ENCODE measurements at places on chromosomes 6 and 20.

DNA sequence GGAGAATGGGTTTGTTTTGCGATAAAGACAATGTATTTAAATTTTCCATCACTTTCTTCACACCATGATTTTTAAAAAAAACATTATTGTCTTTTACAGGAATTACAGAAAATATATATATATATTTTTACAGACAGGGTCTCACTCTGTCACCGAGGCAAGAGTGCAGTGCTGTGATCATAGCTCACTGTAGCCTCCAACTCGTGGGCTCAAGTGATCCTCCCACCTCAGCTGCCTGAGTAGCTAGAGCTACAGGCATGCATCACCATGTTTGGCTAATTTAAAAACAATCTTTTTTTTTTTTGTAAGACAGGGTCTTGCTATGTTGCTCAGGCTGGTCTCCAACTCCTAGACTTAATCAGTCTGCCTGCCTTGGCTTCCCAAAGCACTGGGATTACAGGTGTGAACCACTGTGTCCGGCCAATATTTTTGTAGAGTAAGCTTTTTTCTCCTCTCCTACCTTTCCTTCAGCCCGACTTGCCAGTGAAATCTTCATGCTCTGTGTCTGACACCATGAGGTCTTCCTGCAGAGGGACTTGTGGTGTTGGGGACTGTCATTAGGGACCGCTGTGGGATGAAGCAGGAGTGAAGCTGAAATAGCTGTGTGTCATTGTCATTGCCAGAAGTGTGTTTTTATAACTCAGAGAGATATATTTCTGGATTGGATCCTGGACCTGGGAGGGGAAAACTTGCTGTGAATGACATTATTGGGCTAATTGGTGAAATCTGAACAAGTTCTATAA, 13.2 kb downstream of the DSP start:
- no peak for DNase-seq

GRCh38 chr6:50637267-50637666, 76.1 kb upstream of the TFAP2D start:
- DNase-seq: no peak

DNA sequence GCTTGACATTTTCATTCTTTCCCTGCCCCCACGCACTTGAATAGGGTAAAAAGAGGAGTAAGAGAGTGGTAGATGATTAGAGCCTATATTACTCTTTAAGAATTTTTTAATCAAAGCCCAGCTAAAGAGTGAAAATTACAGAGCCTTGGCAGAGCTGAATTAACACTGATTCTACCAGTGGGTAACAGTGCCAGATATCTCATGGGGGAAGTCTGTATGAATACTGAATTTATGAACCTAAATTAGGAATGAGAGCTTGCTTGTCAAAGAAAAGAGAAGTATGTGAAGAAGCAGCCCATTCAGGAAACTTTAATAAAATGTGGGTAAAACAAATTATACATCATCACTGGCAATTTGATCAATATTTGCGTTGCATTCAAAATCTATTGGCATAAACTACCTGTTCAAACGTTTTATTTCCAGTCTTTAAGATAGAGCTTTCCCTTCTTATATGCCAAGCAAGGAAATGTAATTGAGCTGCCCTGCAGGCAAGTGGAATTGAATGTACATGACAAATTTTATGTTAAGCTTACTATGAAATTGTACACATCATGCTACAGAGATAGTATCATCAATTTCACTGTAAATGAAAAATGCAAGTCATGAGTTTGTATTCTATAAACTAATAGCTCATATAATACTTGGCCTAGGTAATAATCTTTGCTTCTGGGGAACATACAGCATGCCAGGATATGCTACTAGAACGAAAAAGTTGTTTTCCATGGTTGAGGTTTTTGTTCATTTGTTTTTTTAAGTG, 14.5 kb downstream of the SOBP start:
- no peak for DNase-seq

DNA sequence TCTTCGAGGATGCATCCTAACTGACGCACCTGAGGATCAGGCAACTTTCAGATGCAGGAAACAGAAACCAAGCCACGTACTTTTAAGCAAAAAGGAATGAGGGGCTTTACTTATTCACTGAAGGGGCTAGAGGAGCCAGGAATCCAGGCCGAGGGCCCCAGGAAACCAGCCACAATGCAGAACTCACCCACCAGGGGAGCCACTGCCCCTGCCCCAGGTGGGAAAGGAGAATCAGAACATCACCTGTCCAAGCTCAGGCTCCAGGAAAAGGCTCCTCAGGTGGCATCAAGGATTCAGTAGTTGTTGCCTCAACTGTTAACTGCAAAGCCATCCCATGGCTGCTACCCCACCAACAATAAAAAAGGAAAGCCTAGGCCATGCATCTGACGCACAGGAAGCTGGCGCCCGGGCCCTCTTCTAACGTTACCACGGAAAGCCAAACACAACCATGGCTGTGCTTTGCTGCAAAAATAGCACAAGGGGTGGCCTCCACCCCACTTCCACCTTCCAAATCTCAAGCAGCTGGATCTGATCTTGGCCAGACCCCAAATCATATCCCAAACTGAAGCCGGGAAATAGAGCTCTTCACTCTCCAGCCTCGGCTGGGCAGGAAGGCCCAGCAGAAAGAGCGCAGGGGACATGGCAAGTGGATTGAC, 121.0 kb downstream of the PREX1 start:
- no peak for DNase-seq

- peak; percentile 72 for DNase-seq
Measured at GRCh38 chr6:139762587-139763031, 388.2 kb upstream of the CITED2 start.

- DNase-seq: no peak
Measured at GRCh38 chr6:6395581-6396197, 75.2 kb upstream of the F13A1 start.

DNA sequence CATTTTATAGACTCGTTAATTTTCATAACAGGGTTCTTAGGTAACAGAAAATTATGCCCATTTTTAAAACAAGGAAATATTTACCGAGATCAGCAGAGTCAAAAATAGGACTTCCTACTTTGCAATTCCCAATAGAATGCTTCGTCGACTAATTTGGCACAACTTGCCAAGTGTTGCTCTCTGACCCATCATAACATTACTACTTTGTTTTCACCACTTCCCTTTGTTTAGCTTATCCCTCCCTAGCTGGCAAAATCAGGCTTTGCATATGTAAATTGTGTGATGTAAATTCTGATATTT, 914 bp upstream of the RANBP9 start:
- no peak for DNase-seq

- DNase-seq: no peak
Measured at GRCh38 chr20:52577696-52578095, 386.1 kb upstream of the ZFP64 start.

GRCh38 chr20:19288636-19289035, 76.2 kb downstream of the SLC24A3 start:
- DNase-seq: no peak

DNA sequence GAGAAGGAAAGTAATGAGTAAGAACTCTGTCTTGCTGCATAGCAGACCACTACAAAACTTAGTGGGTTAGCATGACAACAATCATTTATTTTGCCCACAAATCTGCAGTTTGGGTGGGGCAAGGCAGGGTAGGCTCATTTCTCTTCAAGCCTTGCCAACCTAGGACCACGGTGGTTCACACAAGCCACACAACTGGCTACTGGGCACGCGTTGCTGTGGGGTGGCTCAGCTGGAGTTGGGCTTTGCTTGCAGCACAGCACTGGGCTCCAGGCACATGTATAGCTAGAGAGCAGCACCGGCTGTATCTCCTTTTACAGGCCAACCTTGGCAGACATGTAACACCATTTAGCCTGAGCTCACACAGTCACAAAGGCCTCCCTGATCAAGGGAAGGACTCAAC, 4.6 kb upstream of the NXT1 start:
- DNase-seq: no peak

GRCh38 chr6:90758741-90759140, 171.9 kb upstream of the MAP3K7 start:
- no peak for DNase-seq

GRCh38 chr6:139551376-139551775, 176.9 kb upstream of the CITED2 start:
- no peak for DNase-seq

DNA sequence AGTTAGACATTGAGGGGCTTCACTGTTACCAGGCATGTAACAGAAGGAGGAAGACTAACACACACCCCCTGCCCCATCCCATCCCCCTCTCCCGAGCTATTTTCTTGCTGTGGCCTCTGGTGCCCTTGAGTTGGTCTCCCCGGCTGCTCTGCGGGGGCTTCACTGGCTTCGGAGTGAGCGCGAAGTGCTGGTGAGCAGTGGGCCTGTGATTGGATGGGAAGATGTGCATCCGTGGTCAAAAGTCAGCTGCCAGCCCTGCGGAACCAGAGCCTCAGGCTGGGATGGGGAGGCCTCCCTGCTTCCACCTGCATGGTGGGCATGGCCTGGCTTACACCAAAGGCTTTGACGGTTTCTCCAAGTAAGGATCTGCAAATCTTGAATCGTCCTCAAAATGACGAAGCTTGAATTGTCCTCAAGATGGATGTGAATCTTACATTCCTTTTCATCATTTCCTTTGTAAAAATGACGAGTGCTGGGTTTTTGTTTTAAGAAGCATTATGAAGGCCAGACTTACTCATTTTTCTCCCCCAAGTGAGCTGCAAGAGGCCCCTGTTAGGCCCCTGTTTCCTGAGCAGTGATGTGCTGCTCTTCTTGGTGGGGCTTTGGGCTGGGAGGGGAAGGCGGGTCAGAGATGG, 23.7 kb downstream of the SPATA2 start:
- no peak for DNase-seq

GRCh38 chr20:64258071-64258823, 2.7 kb downstream of the PCMTD2 start:
- no peak for DNase-seq

- DNase-seq: no peak
Measured at GRCh38 chr20:19828232-19828631, 70.2 kb downstream of the RIN2 start.

DNA sequence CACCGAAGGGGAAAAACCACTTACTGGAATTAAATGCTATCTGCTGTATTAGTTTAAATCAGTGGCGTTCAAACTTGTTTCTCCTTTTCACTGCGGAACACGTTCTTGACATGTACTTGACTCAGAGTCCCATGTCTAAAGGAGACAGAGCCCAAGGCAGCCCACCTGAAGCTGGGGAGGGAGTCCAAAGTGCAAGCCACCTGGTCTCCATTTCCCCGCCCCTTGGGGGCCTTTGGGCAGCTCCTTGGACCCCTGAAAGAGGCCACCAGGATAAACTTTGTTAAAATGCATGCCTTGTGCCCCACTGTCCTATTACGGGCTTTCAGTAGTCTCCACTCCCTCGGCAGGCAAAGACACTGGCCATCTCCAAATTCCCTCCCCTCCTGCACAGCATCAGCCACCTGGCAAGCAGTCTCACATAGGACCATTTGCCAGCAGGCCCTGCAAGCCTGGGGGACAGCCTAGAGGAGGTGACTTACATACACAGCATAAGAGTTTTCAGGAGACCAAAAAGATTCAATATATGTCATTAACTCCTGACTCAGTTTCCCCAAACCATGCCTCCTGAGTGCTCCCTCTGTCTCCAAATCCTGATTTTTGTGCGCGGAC, 6.7 kb downstream of the PCK1 start:
- DNase-seq: no peak

GRCh38 chr6:75098709-75099108, 107.1 kb downstream of the COL12A1 start:
- DNase-seq: peak; percentile 90

GRCh38 chr6:138597336-138597735, 98.0 kb upstream of the NHSL1 start:
- no peak for DNase-seq

DNA sequence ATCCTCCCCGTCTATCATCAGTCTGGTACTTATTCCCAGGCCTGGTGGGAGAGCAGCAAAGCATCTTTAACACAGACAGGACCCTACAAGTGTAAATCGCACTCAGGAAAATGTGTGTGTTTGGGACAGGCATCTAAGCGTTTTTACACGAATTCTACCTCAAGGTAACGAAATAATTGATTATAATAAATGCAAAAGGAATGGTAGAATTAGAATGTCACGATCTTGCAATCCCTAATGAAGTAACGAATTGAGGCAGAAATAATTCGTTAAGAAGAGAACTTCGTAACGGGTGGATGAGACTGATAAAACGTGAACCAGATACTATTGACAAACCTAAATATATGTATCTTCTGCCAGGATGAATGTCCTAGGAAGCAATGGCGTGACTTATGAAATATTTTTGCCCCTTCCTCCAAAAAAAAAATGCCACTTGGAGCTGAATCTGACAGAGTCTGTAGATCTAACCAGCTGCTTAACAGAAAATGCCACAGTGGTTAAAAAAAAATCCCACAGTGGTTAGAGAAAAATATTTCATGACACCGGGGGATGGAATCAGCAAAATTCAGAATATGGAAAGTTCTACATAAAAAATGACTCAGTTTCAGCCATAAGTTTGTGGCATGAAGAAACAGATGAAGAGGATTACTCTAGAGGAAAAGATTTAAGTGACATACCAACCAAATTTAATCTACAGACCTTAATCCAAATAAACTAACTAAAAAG, 68.7 kb downstream of the F13A1 start:
- no peak for DNase-seq

GRCh38 chr6:163892824-163893561, 478.5 kb downstream of the QKI start:
- no peak for DNase-seq

- no peak for DNase-seq
Measured at GRCh38 chr20:8293750-8294149, 161.7 kb downstream of the PLCB1 start.

GRCh38 chr20:58668901-58669286, 17.8 kb downstream of the STX16 start:
- no peak for DNase-seq

- DNase-seq: no peak
Measured at GRCh38 chr6:135318738-135319469, 137.8 kb downstream of the MYB start.

- peak; percentile 7 for DNase-seq
Measured at GRCh38 chr6:28769626-28770402, 154.0 kb downstream of the TRIM27 start.

DNA sequence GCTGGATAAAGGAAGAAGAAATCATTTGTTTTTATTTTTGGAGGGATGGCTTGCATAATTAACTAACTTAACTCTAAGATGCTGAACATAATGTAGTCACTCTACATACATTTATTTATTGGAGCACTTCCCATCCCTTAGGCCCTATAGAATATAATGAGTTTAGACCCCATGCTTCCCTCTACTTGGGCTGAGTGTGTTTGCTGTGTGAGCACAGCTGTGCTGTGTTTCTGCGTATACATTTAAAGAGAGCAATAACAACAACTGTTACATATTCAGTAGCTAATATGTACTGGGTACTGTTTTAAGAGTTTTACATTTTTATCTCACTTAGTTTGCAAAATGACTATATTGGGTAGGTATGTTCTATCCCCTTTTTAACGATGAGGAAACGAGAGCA, 736.6 kb upstream of the NRSN1 start:
- DNase-seq: no peak
